ENCODE measurements at places on chromosomes 4 and X. TPM values are rescaled to one million over a fixed set of nuclear protein-coding genes. Genes with fewer than 3 reads are reported as not detected.

Gene PNCK
- total RNA-seq: 8.1 TPM

- DNase-seq: no peak
These were observed 777 bp upstream of the WDFY3 start for GRCh38 chr4:84967243-84967690.

Gene ARL9
- not detected for total RNA-seq

GRCh38 chrX:20664774-20665173 is 398.1 kb upstream of the RPS6KA3 start:
- no peak for DNase-seq

- DNase-seq: no peak
These were observed 57.9 kb upstream of the HPSE start for GRCh38 chr4:83392562-83392961.

DNA sequence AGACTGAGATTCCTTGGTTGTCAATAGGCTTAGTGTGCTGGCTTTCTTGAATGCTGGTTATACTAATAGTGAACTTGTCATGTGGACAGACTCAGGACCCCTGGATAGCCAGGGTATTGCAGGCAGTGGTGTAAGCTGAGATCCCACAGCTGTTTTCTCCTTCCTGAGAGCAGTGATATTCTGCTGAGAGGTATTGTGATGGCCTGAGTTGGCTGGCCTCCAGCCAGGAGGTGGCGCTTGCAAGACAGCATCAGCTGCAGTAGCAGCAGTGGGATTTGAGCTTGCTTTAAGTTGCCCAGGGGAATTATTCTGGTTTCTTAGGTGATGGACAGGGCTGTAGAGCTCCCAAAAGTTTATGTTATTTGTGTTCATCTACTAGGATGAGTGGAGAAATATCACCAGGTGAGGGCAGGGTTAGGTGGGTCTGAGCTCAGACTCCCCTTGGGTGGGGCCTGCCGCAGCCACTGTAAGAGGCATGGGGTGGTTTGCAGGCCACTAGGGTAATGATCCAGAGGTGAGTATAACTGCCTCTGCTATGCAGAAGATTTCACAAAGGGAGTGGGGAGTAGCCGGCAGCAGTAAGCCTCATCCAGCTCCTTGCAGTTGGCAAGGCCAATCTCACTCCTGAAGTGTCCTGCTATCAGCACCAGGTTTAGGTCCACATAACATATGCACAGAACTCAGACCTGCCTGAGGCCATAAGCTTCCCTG is 66.2 kb downstream of the IL15 start:
- peak; percentile 61 for DNase-seq

Gene FRMD7
- not detected for total RNA-seq

GRCh38 chr4:8882239-8882638 is 10.6 kb upstream of the HMX1 start:
- no peak for DNase-seq

Gene ERVMER34-1
- 4.5 TPM for total RNA-seq

- DNase-seq: no peak
These were observed 84.0 kb downstream of the LPAR4 start for GRCh38 chrX:78831523-78831922.

DNA sequence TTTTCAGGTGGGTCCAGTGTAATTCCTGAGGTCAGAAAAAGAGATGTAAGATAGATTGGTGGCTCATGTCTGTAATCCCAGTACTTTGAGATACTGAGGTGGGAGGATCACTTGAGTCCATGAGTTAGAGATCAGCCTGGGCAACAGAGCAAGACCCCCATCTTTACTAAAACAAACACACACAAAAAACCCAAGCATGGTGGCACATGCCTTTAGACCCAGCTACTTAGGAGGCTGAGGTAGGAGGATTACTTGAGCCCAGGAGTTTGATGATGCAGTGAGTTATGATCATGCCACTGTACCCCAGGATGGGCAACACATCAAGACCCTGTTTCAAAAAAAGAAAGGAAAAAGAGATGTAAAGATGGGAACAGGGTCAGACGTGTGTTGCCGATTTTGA is 857.4 kb upstream of the NDST4 start:
- no peak for DNase-seq

- no peak for DNase-seq
These were observed 623.1 kb downstream of the TECRL start for GRCh38 chr4:63786171-63786570.

Gene FRMPD4
- total RNA-seq: 1.3 TPM

DNA sequence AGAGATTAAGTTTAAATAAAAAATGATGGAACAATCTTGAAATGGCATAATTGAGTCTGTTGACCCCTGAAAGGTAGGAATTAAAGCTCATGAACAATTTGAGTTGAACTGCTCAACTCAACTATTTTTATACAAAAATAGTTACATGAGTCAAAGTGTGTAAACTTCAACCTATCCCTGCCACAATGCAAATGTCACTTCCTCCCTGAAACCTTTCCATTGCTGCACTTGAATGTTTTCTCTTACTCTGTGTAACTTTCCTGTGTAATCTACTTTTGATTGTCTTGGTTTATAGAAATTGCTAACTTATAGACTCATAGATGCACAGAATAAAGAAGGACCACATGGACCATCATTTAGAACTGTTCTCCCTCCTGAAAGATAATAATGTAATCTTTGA is 218.5 kb downstream of the GBA3 start:
- DNase-seq: no peak

Gene CWH43
- total RNA-seq: not detected

- DNase-seq: no peak
These were observed 713.7 kb upstream of the TENM3 start for GRCh38 chr4:181529537-181529936.
